Urothelium cell line (cell line): ENCODE measurements at places on chromosomes 12 and 14.

GRCh38 chr12:88052686-88053085, 23.5 kb upstream of the C12orf50 start:
- DNase-seq, result peak; percentile 4

GRCh38 chr14:104794099-104794498, 1.4 kb downstream of the AKT1 start:
- peak; percentile 74 for DNase-seq

DNA sequence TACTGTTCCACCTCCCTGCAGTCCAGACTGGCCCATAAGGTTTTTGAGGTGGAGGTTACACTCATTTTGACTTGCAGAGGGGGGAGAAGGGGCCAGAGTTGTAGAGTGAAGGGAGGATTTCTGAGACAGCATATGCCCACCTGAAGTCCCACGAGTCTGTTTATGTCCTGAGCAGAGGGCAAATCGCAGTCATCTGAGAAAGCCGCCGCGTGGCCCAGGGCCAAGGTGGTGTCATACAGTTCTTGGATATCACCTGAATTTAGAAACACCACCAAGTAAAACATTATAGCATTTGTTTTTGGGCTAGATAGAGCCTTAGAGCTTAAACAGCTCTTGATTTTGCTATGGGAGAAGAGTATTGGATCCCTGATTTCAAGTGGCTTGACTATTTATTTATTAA, 30.9 kb downstream of the TDG start:
- no peak for DNase-seq

DNA sequence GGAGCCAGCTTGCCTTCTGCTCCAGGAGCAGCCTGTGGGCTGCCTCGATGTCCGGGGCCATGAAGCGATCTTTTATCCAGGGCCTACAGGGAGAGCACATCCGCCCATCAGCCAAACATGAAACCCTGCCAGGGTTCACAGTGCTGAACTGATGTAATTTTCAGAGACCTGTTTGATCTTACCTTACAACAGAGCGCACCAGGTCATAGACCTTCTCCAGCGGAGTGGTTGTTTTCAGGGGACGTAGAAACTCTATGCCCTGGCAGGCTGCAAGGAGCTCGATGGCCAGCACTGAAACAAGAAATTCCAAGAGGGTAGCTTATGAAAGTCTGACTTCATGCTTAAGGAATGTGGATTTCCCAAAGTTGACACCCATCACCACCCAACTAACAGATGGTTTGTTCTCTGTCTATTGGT, 19.7 kb downstream of the HAL start:
- peak; percentile 41 for DNase-seq

DNA sequence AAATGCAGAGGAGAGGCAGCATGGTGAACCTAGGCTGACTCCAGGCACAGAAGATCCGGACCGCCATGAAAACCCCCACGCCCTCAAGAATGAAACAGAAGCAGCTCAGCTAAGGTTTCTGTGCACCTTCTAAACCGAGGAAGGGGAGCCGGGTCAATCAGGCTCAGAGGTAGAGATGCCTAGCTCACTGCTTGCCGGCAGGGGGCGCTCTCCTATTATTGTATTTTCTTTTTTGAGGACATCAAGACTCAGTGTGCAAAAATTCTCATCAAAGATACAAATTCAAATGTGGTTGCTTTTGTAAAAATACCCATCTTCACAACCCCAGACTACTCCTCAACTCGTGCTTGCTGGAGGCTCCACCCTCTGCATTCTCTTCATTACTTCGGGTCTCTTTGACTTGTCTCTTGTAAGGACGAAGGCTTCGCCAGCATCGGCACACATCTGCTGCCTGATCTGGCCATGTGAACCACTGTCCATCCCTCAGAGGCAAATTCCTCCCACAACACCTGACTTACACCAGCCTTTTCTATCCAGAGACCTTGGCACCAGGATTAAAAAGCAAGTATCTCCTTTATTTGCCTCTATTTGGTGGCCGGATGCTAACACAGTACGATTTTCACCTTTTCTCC, 33.4 kb upstream of the RNASE3 start:
- peak; percentile 76 for DNase-seq

GRCh38 chr14:69887740-69888657, 8.8 kb downstream of the SMOC1 start:
- no peak for DNase-seq

DNA sequence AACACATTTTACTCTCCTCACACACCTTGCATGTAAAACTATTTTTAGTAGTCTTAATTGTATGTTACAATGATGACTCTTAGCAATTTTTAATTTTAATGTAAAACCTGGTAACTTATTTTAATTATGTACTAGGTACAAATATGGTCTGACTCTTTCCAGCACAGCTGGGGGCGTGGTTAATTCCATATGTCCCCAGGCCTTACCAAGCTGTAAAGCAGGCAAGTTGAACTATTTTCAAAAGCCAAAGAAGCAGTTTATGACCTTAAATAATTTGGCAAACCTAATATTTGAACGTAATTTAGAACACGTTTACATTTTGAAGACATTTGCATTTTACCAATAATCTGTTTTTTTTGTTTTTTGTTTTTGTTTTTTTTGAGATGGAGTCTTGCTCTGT, 9.3 kb upstream of the ACOT6 start:
- DNase-seq, result no peak
